ENCODE measurements at places on chromosomes 1 and 21. TPM values are rescaled to one million over a fixed set of nuclear protein-coding genes. Genes with fewer than 3 reads are reported as not detected.

- DNase-seq = no peak
Observed at GRCh38 chr1:44934791-44935190, 51.6 kb downstream of the EIF2B3 start.

The CATSPERE gene
- 0.42 TPM for total RNA-seq

- no peak for DNase-seq
Observed at GRCh38 chr1:101924700-101925099, 72.0 kb downstream of the OLFM3 start.

DNA sequence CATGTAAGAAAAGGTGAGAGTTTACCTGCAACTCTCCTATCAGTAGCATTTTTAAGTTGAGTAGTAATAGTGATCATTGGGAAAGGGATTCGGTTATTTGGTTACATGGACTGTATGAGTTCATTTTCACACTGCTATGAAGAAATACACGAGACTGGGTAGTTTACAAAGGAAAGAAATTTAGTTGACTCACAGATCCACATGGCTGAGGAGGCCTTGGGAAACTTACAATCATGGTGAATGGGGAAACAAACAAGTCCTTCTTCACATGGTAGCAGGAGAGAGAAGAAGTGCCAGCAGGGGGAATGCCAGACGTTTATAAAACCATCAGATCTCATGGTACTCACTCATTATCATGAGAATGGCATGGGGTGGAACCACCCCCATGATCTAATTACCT lies 59.3 kb upstream of the FBXO28 start:
- DNase-seq = no peak

The ZBTB7B gene
- 16.2 TPM for total RNA-seq

DNA sequence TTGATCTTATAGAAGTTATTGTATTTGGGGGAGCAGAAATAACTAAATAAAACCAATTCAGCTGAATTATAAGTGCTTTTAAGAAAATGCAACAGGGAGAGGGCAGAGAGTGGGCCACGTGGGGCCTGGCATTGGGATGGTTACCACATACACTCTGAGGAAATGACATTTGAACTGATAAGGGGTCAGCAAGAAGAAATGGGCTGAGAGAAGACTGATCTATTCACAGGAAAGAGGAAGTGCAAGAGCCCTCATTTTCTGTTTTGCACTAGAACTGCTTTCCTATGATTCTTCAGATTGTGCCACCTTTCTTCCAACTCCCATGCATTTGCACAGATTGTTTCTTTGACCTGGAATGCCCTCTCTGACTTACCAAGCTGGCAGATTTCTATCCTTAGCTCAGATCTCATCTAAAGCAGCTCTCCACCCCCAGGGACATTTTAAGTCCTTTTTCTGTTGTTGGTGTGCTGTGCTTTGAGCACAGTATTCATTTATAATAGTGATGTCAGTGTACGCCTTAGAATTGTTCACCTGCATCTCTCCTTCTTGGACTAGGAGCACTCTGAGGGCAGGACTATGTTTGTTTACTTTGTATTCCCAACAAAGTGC lies 115.9 kb downstream of the FGGY start:
- DNase-seq = no peak

The CLIC6 gene
- total RNA-seq = not detected

DNA sequence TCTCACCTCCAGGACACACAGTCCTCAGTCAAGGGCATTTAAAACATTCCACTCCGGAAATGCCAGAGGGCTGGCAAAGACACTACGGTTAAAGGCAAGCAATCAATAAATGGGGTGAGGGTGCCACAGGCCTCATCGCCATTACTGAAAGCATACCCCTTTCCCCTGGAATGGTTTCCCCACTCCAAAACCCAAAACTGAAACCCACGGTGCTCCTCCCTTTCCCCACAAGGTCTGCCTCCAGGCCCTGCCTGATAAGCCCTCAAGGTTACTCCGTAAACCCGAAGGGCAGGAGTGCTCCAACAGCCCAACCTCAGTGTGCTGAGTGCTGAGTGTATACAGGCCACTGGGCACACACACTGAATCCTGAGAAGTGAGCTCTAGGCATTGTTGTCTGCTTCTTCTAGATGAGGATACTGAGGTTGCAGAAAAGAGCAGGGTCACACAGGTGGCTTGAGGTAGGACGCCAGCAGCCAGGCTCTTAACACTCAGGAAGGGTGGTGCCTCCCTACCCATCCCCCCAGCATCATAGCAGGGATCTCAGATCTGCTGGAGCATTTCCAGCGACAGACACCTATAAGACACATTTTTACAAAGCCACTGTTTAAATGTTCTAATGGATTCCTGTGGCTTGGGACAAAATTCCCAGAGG lies 29.0 kb downstream of the SSBP3 start:
- no peak for DNase-seq

GRCh38 chr21:43973634-43973955 lies 38.5 kb upstream of the TRAPPC10 start:
- no peak for DNase-seq

GRCh38 chr21:45583831-45584509 lies 41.7 kb upstream of the SLC19A1 start:
- no peak for DNase-seq
